ENCODE measurements at places on chromosomes 16 and 17.
A peak's percentile ranks its signal among the peaks of the same experiment; 100 is the strongest.

DNA sequence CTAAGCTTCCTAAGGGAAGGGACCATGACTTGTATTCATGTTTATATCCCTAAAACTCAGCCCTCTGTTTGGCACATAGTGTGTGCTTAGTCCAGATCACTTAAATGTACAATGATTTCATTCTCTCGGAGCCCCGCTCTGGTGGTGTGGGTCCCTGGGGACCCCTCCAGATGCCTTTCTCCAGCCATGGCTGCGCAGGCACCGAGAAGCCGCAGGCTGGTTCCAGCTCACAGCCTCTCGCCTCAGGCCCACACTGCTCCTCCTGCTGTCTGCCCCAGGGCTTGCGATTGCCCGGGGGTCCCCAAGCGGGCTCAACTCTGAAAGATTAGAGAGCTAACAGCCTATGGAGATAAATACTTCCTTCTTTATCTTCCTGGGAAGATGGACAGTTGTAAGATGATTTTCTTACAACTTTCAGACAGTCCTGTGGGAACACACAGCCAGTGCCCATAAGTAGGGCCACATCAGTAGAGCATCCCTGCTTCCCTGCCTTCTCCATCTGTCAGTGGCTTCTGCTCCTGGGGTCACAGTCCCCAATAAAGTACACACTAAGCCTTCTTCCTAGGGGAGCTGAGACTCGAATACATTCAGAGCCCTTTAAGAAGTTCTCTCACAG, 66.2 kb downstream of the CENPV start:
- no peak for DNase-seq

- DNase-seq, result no peak
Observed at GRCh38 chr16:86681031-86681756, 102.8 kb downstream of the FOXL1 start.

DNA sequence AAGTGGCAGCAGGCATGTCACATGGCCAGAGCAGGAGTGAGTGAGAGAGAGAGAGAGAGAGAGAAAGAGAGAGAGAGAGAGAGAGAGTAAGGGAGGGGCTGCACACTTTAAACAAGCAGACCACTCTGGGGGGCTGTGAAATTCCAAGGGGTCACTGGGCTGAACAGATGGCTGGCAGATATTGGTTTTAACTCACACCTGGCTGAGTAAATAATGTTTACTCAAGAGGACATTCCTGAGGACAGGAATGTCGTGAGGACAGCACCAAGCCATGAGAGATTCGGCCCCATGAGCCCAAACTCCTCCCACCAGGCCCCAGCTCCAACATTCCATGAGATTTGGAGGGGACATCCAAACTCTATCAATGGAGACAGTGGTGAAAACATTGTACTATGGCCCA, 269.7 kb downstream of the CBLN1 start:
- no peak for DNase-seq

DNA sequence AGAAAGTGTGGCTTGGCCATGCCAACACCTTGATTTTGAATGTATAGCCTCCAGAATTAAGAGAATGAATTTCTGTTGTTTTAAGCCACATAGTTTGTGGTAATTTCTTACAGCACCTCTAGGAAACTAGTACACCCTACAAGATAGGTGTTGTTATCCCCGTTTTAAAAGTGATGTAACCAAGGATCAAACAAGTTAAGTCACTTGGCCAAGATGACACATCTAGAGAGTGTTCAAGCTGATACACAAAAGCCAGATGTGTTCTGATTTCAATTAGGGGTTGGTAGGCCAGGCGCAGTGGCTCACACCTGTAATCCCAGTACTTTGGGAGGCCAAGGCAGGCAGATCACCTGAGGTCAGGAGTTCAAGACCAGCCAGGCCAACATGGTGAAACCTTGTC, 396.5 kb upstream of the SOX9 start:
- DNase-seq, result no peak

GRCh38 chr16:324451-325334, 27.8 kb downstream of the AXIN1 start:
- no peak for DNase-seq

- DNase-seq, result no peak
Observed at GRCh38 chr16:89712274-89712781, 8.4 kb downstream of the VPS9D1 start.

DNA sequence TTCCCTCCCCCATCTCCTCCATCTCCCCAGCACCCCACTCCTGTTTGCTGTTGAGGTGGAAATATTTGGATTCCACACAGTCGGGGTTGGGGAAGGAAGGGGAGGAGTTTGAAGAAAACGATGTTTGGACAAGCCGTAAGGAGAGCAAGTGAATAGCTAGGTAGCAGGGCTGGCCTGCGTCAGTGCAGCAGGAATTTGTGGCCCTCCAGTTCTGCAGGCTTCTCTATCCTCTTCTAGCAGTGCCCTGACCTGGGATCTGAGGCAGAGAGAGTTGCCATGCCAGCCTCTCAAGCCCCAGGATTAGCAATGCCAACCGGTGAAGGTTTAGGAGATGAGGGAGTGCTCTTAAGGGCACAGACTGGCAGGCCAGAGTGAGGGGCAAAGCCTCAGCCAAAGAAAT, 12.5 kb downstream of the TLCD2 start:
- DNase-seq, result no peak

DNA sequence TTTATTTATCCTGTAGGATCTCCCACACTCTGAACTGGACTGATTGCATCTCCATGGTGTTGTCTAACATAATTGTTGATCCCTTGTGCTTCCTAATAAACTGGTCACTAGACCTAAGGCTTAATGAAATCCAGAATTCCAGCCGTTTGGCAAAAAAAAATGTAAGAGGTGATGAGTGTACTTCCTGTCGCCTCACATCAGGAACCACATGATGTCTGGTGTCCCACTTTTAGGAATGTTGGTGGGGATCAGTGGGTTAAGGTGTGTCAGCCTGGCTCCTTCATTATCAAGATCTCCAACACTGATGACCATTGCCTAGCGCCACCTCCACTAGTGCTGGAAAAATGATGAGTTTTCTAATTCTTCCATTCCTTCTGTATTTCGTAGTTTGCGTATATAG, 18.6 kb upstream of the LONP2 start:
- DNase-seq, result no peak

DNA sequence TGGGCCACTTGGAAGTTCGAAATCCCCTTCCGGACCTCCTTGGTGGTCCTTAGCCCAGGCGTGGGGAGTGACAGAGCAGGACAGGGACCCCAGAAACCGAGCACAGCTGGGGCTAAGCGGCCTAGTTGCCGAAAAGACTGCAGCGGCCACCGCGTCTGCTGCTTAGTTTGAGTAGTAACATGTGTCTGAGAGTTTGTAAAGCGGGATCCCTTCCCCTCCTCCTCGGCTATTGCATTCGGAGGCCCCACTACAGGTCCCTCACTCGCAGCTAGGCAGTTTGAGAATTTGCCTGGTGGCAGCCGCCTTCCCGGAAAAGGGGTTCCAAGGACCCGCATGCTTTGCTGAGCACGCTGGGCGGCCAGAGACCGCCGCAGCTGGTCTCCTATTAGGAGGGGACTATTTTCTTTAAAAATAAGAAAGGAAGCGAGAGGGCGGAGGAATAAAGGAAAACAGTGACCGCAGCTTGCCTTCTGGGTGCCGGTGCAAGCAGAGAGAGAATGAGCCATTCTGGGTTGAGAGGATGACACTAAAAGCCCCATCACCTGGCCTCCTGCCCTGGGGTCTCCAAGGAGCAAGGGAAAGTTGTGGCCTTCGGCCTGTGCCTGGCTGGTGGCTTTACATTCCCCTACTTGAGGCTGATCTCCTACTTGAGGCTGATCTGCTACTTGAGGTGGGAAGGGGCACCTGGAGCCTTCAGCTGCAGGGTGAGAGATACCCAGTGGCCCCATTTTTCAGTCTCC, 1.1 kb upstream of the HOXB5 start:
- no peak for DNase-seq

DNA sequence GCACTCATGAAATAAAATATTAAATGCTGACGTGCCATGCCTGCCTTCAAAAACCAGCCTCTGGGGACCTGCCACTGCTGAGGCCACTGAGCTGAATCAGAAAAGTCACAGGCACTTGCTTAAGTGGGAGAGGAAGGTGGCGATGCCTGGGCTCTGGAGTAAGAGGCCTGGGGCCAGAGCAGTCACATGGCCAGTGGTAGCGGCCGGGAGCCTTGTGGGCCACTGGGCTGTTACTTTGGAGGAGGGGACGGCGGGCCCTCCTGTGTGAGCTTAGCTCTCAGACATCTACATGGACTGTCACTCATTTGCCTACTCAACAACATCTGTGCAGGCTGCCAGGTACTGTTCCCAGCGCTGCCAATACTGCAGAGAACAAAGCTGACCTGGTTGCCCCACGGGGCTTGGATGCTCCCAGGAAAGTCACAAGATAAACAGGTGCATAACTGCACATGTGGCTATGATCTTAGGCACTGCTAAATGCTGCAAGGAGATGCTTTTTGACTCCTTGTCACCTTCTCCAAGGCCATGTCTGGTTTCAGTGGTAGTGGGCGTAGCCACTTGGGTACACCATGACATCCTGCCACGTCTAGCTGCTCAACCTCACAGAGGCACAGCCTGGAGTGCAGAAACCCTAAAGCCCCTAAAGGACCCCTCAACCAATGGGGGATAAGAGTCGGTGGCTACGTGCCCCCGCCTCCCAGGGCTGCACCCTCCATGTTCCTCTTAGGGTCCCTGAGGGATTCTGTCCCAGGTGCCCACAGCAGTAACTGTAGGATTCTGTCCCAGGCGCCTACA, 11.6 kb downstream of the COTL1 start:
- DNase-seq, result no peak

- DNase-seq, result peak; percentile 66
Observed at GRCh38 chr16:67641779-67642708, 2.9 kb upstream of the CARMIL2 start.

DNA sequence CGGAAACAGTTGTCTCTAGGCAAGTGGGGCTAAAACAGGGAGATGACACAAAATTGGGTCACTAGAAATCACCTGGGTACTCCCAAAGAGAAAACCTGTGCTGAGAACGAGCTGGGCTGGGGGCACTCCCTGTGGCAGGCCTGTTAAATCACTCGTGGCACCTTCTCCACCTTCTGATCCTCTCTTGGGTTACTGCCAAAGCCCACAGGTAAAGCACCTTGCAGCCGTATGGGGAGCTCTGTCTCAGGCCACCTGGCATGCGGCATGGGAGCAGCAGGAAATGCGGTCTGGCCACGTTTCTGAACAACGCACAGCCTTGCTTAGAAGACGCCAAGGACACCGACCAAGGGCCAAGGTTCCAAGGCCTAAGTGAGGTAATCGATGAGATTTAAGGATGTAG, 21.5 kb upstream of the ICAM2 start:
- DNase-seq, result no peak

DNA sequence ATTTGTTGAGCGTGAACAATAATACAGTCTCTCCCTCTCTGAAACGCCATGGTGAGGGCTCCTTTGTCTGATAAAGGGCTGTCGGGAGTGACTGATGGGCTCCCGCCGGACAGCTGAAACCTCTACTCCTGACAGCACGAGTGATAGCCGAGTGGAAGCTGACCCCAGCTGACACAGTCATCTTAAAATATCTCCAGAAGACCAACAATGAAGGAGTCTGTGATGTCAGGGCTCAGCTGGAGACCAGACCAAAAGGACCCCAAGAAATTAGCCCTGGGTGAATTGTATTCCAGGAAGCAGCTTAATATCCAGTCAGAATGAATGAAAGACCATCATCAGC, 22.4 kb downstream of the CCDC182 start:
- DNase-seq, result no peak

GRCh38 chr17:49779739-49780231, 8.7 kb upstream of the KAT7 start:
- no peak for DNase-seq

GRCh38 chr17:15157051-15157450, 108.1 kb downstream of the PMP22 start:
- no peak for DNase-seq

DNA sequence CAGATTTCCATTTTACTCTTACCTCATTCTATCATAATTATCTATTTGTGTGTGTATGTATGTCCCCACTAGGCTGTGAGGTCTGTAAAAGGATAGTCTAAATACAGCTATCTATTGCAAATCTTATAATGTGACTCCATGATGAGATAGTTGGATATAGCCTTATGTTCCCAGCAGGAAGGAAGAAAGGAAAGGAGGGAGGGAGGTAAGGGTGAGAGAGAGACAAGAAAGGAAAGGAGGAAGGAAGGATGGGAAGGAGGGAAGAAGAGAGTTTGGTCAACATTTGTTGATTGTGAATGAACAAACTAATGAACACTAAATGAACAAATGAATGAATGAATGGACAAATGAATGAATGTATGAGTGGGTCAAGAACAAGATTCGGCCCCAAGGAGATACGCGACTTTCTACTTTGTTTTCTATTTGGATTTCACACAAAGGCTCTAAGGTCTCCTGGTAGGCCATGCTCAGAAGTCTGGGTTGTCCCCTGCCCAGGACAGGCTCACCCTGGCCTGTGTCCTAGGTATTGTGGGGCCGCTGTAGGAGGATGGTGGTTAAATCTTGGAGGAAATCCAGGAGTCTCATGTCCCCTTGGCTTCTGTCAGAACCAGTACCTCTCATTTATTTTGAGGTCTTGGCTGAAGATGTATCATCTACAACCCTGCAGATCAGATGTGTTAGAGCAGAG, 195.2 kb downstream of the WWOX start:
- DNase-seq, result no peak

GRCh38 chr17:41869426-41869825, 4.2 kb upstream of the KLHL11 start:
- no peak for DNase-seq

GRCh38 chr16:84209989-84210388, 19.0 kb downstream of the ADAD2 start:
- DNase-seq, result no peak

DNA sequence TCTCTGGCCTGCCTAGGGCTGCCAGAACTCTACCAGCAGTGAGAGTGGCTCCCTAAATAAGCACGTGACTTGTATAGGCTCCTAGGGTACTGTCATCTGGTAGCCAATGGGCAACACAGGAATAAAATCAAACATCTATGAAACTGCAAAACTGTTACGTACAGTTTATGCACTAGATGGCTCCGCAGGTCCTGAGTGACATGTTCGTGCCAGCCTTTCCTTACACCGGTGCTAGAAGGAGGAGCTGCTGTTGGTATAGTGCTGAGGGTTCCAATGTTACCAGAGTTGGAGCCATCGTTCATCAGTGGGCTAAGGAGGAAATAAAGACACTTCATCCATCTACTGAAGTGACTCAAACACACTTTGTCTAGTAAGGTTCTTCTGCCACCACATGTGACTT, 63.2 kb upstream of the TRAP1 start:
- no peak for DNase-seq

DNA sequence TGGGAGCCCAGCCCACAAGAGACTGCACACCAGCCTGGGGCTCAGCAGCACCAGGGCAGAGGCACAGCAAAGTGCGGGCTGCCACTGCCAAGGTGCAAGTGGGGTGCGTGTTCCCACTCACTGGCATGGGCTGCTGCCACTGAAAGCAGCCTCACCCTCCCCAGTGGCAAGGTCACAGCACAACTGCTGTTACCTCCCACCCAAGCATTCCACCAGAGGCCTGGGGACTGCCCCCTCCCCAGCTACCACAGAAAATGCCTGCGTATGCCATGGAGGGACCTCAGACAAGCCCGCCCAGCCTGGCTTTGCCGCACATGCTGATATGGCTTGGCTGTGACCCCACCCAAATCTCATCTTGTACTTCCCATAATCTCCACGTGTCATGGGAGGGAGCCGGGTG, 33.1 kb downstream of the MEAK7 start:
- no peak for DNase-seq

All from NCI-H446 treated with DMSO at 0.1 percent for 48 hours (cell line).